ENCODE measurements at places on chromosomes 12 and 14.

DNA sequence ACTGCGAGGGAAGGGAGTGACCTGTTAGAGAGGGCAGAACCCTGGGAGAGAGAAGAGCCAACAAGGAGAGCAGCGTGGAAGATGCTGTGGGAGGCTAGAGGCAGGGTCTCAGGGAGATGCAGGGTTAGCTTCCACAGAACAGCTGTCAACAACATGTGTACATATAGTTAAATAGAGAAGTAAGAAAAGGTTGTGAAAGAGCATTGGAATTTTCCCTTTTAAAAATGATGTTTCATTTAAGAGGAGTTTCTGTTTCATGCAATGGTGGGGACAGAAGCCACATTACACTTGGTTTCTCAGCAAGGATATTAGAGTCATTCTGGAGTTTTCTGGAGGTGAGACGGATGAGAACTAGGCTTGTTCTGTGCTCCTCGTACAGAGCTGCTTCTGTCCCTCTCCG lies 23.8 kb upstream of the TBC1D30 start:
- DNase-seq = no peak

GRCh38 chr14:21852061-21852664 lies 178.5 kb upstream of the OR4E1 start:
- no peak for DNase-seq

- no peak for DNase-seq
These were observed 1.4 kb upstream of the CNOT2 start for GRCh38 chr12:70241845-70242244.

DNA sequence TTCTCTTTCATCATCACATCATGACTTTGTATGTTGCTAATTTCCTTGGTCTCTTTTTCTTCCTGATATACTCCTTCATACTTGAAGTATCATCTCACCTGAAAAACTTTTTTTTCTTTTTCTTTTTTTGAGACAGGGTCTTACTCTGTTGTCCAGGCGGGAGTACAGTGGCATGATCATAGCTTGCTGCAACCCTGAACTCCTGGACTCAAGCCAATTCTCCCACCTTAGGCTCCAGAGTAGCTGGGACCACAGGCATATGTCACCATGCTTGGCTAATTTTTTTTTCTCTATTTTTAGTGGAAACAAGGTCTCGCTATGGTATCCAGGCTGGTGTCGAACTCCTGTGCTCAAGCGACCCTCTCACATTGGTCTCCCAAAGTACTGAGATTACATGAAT lies 107.6 kb downstream of the RALGAPA1 start:
- DNase-seq = no peak

- no peak for DNase-seq
These were observed 70.5 kb downstream of the TMX1 start for GRCh38 chr14:51310505-51310944.

- DNase-seq = no peak
These were observed 12.2 kb downstream of the MMP14 start for GRCh38 chr14:22848351-22849164.

GRCh38 chr14:25484235-25484634 lies 434.3 kb upstream of the STXBP6 start:
- no peak for DNase-seq

DNA sequence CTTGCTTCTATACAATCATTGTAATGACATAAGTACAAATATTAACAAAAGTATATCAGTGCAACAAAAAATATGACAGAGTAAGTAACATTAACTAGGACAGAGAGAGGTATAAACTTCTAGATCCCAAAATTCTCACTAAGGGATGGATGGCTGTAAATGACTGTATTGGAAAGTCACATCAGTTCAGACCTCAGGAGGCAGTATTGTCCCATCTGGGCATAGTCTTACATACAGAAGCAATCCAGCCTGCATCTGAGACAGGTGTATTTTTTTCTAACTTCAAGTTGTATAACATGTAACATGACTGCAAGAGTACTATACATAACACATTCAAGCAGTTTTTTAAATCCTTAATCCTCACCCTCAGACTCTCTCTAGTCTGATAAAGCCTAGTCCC lies 99.0 kb downstream of the GARIN6 start:
- no peak for DNase-seq

- DNase-seq = no peak
These were observed 239.5 kb upstream of the SFSWAP start for GRCh38 chr12:131471271-131471905.

DNA sequence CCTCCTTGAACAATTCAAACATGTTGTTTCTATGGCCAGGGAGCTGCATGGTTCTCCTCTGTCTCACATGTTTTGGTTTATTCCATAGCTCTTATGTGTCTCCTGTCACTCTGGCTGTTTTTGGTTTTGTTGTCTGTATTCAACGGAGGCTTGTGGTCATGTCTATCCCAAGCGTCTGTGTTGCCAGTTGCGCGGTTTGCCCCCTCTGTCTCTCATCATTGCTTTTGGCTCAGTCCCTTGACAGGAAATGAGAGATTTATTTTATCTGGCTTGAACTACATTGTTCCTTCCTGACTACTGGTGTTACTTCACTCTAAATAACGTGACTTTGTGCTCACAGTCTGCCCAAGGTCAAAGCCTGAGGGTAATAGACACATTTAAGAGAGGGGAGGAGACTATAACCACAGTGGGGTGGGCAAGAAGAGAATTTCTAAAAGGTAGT lies 96.4 kb upstream of the SOX5 start:
- no peak for DNase-seq

All from NCI-H1436 treated with DMSO at 0.1 percent for 48 hours (cell line).